ENCODE measurements at places on chromosomes 5 and 9.

DNA sequence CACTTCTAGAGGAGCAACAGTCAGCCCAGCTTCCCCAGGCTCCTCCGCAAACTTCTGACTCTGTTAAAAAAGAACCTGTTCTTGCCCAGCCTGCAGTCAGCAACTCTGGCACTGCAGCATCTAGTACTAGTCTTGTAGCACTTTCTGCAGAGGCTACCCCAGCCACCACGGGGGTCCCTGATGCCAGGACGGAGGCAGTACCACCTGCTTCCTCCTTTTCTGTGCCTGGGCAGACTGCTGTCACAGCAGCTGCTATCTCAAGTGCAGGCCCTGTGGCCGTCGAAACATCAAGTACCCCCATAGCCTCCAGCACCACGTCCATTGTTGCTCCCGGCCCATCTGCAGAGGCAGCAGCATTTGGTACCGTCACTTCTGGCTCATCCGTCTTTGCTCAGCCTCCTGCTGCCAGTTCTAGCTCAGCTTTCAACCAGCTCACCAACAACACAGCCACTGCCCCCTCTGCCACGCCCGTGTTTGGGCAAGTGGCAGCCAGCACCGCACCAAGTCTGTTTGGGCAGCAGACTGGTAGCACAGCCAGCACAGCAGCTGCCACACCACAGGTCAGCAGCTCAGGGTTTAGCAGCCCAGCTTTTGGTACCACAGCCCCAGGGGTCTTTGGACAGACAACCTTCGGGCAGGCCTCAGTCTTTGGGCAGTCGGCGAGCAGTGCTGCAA, 72.8 kb downstream of the NUP214 start:
- DNase-seq: no peak

DNA sequence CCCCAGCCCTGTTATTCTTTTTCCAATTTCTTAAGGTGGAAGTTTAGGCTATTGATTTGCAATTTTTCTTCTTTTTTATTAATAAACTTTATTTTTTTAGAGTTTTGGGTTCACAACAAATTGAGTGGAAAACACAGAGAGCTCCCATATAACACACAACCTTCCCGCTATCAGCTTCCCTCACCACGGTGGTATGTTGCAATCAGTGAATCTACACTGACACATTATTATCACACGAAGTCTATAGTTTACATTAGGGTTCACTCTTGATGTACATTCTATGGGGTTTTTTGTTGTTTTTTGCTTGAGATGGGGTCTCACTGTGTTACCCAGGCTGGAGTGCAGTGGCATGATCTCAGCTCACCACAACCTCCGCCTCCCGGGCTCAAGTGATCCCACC, 4.8 kb upstream of the NFX1 start:
- DNase-seq: no peak

DNA sequence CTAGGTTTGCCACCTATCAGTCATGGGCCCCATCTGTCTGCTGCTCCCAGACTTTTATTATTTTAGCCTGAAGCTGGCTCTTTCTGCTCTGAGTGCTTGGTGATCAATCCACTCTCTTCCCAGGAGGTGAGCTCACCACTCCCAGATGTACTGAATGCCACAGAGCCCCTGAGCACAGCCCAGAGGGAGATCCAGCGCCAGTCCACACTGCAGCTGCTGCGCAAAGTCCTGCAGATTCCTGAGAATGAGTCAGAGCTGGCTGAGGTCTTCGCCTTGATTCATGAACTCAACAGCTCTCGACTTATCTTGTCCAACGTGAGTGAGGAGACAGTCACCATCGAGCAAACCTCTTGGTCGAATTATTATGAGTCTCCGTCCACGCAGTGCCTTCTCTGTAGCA, 36.0 kb downstream of the HMGXB3 start:
- no peak for DNase-seq

DNA sequence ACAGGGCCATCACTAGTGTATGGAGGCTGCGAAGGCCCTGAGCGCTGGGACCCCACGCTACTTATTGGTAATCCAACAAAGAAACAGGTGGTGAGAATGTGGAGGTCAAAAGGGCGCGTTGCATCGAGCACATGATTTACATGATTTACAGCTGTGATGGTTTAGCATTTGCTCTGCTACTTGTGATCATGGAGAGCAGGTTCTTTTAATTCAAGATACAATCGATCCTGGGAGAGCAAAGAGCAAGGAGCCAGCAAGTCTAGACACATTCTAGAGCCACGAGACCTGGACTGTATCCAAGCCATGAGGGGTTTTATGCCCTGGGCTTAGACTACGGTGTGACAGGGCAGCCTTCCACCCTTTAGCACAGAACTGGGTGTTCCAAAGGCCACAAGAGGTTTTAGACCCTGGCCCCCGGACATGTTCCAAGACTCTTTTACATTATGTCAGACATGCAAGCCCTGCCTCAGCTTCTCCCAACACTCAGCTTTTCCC, 47.0 kb upstream of the CLK4 start:
- no peak for DNase-seq

GRCh38 chr9:8143677-8144076, 344.1 kb upstream of the DMAC1 start:
- no peak for DNase-seq

DNA sequence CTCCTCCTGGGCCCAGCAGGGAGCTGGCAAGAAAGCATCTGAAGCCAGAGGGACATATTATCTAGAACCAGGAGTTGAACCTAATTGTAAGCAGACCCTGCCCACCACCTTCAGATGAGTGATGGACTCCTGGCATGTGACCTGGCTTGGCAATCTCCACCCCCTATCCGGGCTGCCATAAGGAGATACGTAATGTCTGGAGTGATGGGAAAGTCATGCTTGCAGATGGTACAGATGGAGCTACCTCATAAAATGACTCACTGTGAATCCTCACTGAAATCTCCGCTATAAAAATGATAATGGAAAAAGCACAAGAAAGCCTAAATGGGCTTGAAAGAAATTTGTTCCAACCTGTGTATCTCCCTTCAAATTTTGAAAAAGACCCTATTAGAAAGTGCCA, 157.5 kb downstream of the DMRT2 start:
- no peak for DNase-seq

GRCh38 chr9:103942200-103942599, 151.9 kb upstream of the SMC2 start:
- no peak for DNase-seq

DNA sequence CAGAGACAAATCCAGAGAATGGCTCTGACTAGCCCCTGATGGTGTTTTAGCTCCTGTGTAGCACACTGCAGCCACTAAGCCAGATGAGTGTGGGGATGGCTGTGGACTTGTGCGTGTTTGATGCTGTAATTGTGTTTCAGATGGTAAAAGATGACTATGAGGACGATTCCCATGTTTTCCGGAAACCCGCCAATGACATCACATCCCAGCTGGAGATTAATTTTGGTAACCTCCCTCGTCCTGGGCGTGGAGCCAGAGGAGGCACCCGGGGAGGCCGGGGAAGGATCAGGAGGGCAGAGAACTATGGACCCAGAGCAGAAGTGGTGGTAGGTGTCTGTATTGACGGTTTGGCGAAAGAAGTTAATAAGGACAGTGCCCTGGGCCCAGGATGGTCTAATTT, 38.0 kb downstream of the HABP4 start:
- no peak for DNase-seq

- DNase-seq: no peak
Measured at GRCh38 chr5:29720954-29721353, 1472.5 kb upstream of the CDH6 start.

GRCh38 chr5:95283761-95284571, 928 bp downstream of the MCTP1 start:
- peak; percentile 73 for DNase-seq

DNA sequence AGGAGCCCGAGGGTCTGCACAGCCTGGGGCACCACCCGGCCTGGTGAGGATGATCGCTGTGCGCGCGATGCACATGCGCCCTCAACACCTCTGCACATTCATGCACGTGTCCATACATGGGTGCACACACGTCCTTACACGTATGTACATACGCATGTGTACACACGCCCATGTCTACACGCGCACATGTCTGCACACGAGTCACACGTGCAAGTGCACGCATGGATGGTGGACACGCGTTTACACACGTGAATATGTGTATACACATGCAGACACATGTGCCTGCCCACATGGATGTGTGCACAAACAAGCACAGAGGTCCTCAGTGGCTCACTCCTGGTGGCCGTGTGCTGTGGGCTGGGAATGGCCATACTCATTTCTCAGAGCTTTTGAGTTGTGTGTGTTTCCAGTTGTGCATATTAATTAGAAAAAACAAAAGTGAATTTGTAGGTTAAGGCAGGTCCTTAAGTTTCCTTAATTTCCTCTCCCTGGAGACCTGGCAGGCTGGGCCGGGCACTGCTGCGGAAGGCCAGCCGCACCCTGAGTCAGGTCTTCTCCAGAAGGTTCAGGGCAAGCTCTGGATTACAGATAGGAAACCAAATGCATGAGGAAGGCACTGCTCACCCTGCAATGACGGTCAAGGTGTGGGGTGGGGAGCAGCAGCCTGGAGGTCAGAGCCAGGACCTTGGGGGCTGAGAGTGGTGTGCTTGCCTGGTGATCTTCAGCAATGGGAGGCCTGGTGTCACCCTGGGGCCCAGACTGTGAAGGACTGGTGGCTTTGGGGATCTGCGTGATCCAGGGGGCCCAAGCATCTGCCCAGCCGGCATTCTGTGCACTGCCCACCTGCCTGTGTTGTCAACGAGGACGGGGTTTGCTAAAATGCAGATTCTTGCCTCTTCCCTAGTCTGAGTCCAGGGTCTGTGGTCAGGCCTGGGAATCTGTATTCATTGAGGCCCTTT, 1.3 kb upstream of the RNU6ATAC start:
- DNase-seq: peak; percentile 49

DNA sequence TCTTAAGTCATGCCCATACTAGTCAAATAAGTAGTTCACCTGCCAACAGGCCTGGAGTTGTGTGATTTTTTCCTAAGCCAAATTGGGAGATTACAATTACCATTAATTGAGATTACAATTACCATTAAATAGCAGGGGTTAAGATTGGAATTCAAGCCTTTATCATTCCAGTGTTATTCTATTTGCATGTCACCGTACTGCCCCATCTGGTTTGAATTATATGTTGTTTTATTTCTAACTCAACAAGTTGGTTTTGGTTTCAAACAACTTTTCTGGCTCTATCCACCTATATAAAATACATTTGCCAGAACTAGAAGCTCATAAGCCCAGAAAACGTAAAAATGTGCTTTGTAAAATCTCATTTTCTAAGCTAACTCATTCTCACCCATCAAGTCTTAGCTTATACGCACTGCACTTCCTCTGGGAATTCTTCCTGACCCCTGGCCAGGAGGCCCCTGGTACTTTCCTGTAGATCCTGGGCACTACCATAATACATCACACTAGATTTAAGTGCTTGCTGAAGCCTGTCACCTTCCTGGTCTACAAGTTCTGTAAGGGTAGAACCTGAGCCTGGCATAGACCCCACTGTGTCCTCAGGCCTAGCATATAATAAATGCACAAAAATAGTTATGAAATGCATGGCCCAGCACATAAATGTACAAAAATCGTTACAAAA, 242.0 kb upstream of the TRPM3 start:
- DNase-seq: no peak

GRCh38 chr5:37005252-37005651, 128.7 kb downstream of the NIPBL start:
- no peak for DNase-seq

- DNase-seq: no peak
Measured at GRCh38 chr9:107193251-107193650, 89.8 kb upstream of the RAD23B start.

DNA sequence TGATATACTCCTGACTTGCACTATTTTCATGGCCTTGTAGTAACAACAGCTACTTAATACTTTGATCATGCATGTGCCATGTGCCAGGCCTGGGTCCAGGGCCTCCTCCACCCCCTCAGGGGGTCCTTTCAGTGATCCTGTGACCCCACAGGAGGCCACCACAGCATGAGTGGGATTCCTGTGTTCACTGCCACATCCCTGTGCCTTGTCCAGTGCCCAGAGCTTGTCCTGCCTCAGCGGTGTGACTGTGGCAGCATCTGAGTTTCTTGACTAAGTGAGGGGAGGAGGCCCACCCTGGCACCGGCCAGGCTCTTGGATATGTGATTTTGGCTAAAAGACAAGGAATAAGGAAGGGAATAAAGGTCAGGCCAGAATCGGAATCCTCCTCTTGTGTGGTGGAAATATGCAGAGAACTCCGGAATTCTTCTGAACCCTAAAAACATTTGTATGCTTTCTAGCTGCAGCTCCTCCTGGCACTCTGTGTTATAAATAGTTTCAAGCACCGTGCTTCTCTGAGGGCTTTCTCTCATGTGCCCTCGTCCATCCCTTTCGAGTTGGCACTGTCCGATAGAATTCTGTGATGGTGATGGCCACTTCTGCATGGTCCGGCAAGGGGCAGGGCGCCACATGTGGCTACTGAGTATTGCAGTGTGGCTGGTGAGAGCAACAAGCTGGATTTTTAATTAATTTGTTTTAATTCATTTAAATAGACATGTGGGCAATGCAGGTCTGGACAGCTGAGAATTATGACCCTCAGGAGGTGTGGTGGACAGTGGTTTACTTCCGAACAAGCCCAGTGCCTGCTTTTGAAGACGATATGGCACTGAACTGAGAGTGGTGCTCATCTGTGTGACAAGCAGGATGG, 31.8 kb downstream of the TENT4A start:
- DNase-seq: no peak

DNA sequence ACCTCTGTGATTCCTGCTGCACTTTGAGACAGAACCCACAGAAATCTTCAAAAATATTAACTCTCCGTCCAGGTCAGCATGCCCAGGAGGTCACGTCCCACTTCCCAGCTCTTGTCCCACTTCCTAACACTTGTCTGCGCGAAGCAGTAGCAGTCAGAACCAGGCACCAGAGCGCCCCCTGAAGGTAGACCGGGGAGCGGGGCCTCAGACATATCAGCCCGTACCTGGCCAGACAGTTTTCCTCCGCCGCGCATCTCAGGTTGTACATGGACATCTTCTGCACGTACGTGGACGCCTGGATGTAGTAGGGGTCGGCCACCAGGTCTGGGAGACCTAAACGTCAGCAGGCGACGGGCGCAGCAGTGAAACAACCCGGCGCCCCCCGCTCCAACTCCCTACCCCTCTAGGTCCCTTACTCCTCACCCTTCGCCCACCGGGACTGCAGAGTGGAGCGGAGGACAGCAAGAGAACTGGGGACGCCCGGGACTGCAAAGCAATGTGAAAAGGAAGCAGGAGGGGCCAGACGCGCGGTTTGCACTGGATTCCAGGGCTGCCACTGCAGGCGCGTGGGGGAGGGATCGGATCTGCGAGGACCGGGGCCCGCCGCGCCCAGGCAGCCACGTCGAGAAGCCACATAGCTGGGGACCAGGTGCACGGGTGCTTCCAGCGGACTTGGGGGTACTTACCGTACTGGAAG, 1.2 kb downstream of the LOX start:
- DNase-seq: peak; percentile 87

- DNase-seq: peak; percentile 29
Measured at GRCh38 chr5:59358005-59358861, 535.3 kb downstream of the PDE4D start.

- no peak for DNase-seq
Measured at GRCh38 chr9:96008502-96009222, 133.2 kb downstream of the ERCC6L2 start.

DNA sequence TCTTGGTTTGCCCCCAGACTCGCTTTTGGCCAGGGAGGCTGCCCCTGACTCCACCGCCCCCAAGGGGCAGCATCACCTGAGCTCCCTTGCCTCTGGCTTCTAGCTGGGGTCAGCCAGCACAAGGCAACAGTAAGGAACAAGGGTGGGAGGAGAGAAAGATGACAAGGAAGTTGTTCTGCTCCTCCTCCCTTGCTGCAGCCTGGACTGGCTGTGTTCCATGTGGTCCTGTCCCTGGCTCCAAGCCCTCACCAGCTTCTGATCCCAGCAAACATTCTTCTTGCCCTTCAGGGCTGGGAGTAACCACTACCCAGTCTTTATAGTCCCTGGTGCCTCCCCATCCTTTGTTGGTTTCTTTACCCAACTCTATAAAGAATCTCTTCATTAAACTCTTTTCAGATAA, 100.3 kb upstream of the SPIN1 start:
- no peak for DNase-seq

All from KBM-7 (cell line).